Stimulated activated naive CD4-positive, alpha-beta T cell treated with Interleukin-2 at 50 U/mL for 16 hours (primary cell): ENCODE measurements at places on chromosomes 1 and 21.

DNA sequence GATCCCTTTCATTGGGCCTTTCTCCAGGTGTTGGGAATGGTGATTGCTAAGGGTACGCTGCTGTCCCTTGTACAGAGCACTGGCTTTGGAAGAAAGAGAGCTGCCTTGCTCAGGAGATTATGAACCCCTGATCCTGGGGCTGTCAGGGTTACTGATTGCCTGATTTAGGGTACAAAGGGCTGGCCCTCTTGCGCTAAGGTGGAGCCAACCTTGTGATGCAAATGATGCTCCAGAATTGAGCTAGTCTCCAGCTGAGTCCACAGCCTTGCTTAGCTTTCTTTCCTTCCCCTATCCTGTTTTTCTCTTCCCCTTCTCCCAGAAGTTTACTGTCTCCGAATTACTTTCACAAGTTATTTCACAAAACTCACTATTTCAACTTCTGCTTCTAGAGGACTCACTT is 334.7 kb downstream of the AMY1C start:
- no peak for DNase-seq

DNA sequence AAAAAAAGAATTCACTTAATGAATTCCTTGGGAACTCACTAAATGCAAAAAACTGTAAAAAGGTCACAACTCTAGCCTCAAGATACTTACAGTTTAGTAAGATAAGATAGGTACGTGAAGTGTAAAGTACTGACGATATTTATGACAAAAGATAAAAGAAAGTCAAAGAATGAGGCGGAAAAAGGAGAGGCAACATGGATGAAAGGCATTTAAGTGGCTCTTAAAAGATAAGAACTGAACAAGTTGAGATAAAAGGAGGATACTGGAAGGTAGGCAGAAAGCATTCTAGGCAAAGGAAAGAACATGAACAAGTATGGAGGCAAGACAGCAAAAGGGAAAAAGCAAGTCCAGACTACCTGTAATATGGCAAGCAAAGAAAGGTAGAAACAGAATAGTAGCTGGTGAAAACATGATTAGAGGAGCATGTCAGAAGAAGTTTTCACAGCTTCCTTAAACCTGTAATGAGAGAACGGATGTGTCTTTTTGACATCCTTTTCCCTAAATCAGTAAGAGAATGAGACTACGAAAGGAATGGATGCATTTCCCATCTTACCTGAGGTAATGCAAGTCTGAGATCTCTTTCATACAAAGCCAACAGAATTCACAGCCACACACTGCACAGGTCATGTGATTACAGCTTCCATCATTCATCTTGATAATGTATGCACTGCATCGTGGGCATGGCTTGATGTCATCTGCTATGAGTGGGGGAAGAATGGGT is 16.8 kb downstream of the RNF19B start:
- DNase-seq: no peak

- DNase-seq: no peak
Observed at GRCh38 chr21:28138272-28138671, 854.4 kb downstream of the LTN1 start.

GRCh38 chr1:57202241-57202640 is 221.6 kb downstream of the DAB1 start:
- DNase-seq: no peak

DNA sequence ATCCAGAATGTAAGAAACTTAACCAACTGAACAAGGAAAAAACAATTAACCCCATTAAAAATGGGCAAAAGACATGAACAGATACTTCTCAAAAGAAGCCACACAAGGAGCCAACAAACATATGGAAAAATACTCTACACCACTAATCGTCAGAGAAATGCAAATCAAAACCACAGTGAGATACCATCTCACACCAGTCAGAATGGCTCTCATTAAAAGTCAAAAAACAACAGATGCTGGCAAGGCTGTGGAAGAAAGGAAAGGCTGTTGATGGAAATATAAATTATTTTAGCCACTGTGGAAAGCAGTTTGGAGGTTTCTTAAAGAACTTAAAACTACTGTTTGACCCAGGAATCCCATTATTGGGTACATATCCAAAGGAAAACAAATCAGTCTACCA is 51.2 kb downstream of the RGS4 start:
- no peak for DNase-seq

DNA sequence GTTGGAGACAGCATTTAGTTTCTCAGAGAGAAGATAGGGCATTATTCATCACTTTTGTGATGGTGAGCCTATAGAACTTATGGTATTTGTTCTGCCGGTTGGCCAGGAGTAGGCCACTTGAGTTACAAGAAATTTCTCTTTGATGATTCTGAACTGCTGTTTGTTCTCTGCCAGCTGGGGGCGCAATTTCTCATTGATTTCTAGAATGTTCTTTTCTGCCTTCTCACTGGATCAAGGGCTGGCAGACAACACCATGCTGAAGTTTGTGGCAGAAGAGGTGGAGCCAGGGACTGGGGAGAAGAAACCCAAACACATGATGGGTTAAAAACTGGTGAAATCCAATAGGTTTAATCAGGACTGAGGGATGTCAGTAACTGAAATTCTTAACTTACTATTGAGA is 360.6 kb downstream of the FAM72C start:
- DNase-seq: no peak

DNA sequence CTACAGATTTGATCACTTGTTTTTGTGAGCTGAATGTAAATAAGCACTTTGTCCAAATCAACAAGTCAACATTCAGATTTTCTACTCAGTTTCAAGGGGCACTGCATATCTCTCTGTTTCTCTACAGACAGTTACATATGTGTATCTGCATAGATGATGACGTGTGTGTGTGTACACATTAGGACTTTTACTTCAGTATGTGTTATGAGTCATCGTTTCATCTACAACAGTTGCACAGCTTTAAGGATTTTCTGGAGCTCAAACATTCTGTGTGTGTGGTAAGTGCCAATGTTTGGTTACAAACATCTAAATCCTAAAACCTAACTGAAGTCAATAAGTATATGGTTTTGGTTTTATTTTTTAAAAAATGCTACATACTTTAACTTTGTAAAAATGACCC is 494.5 kb upstream of the PBX1 start:
- no peak for DNase-seq

DNA sequence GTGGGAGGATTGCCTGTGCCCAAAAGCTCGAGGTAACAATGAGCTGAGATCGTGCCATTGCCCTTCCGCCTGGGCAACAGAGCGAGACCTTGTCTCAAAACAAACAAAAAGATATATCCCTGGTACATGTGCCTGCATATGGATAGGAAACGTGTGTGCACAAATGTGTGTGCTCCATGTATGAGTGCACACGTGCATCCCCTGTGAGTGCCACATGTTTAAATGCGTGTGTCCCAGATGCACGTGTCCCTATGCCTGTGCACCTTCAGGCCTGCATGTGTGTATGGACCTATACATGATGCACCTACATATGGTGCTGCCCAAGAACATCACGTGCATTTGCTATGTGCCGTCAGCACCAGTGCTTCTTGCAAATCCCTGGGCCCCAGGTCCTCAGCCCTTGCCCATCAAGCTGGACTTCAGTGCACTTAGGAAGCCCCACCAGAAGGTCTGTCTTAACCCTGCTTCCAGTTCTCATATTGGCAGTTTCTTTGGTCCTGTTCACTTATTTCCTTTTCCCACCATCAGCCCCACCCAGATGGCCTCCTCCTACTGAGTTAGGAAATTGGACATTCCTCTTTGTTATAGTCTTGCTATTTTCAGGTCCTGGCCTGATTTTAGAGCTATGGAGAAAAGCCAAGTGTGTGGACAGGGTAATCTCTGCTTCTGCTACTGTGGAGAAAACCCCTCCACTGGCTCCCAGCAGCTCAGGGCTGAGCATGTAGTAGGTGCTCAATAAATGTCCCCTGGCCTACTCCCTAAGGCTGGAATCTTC is 15.4 kb downstream of the TIE1 start:
- DNase-seq: no peak

- no peak for DNase-seq
Observed at GRCh38 chr1:7117399-7118281, 332.4 kb downstream of the CAMTA1 start.

DNA sequence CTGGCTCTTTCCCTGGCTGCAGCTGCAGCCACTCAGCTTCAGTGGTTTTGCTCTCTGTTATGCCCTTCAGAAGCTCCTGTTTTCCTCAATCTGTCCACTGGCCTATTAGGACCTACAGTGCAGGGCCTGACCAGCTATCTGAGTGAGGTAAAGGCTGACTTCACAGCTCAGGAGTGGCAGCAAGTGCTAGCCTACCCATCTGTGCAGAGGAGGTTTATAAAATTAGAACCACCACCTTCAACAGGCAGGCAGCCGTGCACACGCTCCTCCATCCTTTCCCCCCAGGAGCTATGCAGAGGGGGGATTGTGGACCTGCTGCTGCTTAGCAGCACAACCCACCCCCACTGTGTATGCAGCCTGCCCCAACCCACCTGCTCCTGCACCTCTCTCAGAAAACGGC is 8.3 kb downstream of the ADAR start:
- DNase-seq: no peak

GRCh38 chr1:162709132-162709860 is 77.0 kb downstream of the DDR2 start:
- DNase-seq: no peak

- DNase-seq: no peak
Observed at GRCh38 chr1:171909711-171910110, 68.4 kb downstream of the DNM3 start.

GRCh38 chr1:156781585-156782186 is 14.4 kb downstream of the PRCC start:
- DNase-seq: no peak

GRCh38 chr1:93907718-93908117 is 1.5 kb downstream of the GCLM start:
- no peak for DNase-seq

GRCh38 chr1:60430375-60430774 is 356.8 kb upstream of the C1orf87 start:
- no peak for DNase-seq

GRCh38 chr21:37451446-37451845 is 84.9 kb downstream of the DYRK1A start:
- no peak for DNase-seq

DNA sequence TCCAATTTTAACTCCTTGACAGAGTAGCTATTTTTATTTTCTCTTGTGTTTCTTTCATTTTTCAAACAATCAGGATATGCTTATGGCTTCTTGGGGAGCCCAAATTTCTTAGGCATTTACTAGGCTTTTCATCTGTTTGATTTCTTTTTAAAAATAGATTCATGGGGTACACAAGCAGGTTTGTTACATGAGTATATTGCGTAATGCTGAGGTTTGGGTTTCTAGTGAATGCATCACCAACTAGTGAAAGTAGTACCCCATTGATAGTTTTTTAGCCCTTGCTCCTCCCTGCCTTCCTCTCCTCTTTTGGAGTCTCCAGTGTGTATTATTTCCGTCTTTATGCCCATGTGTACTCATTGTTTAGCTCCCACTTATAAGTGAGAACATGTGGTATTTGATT is 190.7 kb downstream of the CENPF start:
- DNase-seq: no peak

GRCh38 chr1:100816049-100816448 is 78.6 kb downstream of the EXTL2 start:
- DNase-seq: no peak

GRCh38 chr21:14712121-14712715 is 166.1 kb upstream of the SAMSN1 start:
- no peak for DNase-seq

DNA sequence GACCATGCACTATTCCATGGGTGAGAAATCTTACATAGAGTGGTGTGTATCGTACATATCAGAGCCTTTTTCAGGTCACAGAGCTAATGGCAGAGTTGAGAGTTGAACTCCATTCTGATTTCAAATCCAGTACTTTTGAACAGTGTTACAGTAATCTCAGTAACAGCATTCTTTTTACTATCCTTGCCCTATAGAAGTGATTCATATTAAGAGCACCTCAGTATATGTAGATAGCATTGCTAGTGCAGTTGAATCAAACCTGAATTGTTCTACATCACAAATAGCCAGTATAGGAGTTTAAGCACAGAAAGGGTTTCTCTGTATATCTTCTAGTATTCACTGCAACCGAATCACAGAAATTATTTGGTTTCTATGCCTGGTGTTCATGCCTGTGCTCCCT is 11.4 kb upstream of the GBP6 start:
- no peak for DNase-seq

- DNase-seq: no peak
Observed at GRCh38 chr1:7811476-7811875, 27.4 kb downstream of the PER3 start.

- DNase-seq: no peak
Observed at GRCh38 chr1:208381481-208381880, 137.3 kb upstream of the PLXNA2 start.

- no peak for DNase-seq
Observed at GRCh38 chr1:186943891-186944686, 115.3 kb downstream of the PLA2G4A start.

GRCh38 chr1:216183007-216183406 is 240.2 kb downstream of the USH2A start:
- no peak for DNase-seq

DNA sequence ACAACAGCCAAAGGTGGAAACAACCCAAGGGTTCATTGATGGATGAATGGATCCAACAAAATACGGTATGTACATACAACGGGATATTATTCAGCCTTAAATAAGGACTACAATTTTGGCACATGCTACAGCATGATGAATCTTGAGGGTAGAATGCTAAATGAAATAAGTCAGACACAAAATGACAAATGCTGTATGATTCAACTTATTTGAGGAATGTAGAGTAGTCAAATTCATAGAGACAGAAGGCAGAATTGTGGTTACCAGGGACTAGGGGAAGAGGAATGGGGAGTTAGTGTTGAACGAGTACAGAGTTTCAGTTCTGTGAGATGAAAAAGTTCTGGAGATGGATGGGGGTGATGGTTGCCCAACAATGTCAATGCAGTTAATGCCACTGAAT is 118.0 kb upstream of the PAXBP1 start:
- no peak for DNase-seq

DNA sequence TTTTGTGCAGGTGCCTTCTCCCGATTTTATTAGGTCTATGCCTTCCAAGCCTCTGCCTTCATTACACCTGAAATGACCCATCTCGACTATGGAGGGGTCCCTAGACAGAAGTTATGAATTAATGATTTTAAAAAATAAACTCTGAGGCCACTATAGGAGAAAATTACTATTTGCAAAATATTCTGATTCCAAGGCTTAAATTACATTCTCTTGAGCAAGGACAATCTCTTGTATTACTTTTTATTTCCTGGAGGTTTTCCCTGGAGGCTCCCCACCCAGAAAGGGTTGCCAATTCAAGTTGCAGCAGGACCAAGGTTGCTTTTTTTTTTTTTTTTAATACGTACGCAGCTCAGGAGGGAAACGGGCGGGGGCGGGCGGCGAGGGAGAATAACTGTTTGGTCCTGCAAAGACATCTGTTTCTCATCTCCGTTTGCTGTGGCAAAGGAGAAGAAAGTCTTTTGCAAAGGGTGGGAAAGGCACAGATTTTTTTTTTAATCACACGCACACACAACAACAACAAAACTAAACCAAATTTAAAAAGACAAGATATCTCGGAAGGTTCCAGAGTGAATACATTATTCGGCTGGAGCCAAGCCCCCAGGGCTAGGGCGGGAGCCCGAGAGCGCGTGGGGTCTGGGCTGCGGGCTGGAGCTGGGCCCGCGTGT is 618 bp upstream of the SERTAD4 start:
- no peak for DNase-seq

GRCh38 chr1:47709019-47709871 is 271.4 kb downstream of the FOXD2 start:
- DNase-seq: no peak

- DNase-seq: no peak
Observed at GRCh38 chr1:153610811-153611301, 2.1 kb downstream of the S100A16 start.

GRCh38 chr1:40167317-40167716 is 6.1 kb downstream of the RLF start:
- DNase-seq: no peak

GRCh38 chr1:187876775-187877174 is 1048.0 kb downstream of the PLA2G4A start:
- DNase-seq: no peak
